ENCODE measurements at places on chromosomes 2 and 18.
A peak's percentile ranks its signal among the peaks of the same experiment; 100 is the strongest.

DNA sequence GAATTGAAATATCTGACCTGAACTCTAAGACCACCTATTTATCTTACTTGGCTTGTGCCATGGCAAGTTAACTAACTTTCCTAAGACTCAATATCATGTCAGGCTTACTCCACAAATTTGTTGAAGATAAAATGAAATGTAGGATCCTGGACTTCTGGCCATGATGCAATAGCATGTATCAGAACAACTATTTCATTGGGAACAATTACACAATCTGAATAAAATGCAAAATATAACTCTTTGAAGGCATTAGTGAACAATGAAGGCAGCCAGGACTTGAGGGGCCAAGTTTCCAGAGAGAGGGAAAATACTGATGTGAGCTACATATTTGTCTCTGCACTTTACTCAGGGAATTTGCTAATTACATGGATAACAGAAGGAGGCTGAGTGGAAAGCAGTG, 476.5 kb upstream of the ACVR2A start:
- no peak for DNase-seq

DNA sequence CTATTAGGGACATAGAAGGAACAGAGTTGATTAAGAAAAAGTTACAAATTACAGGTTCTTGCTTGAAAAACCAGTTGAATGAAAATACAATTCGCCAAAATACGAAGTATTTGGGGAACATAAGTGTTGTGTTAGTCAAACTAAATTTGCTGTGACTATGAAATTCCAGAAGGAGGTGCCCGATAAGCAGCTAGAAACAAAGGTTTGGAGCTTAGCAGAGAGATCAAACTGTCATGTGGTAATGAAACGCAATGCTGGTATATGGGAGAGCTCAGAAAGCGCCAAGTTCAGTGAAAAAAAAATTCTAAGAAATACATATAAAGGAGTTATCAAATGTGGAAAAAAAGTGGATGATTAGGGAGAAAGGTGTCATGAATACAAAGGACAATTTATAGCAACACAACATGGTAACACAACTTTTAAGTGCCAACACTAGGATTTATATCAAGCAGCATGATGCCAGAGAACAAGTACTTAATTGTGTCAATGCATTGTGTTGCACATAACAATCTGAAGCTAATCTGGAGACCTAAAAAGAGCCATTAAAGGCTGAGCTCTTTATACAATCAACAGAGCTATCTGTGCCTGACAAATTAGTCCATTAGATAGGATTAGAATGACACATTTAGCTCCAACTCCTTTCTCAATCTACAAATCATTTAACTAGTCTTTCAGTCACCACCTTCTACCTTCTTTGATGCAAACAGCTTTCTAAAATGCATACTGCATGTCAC, 31.2 kb downstream of the SMAD2 start:
- no peak for DNase-seq

DNA sequence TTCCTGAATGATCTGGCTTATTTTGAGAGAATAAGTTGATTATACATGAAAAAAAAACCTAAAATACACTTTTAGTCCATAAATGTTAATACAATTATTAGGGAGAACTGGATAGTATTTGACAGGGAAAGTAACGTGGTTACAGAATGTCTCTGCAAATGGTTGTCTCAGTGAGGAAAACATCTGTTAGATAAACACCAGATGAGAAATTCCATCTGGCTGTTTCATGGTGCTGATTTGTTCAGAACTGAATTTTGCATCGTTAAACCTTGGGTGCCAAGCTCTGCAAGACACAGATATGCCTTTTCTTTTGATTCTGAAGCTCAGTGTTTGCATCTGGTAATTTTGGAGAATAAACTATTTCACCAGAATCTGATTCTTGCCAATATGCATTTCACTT, 90.4 kb downstream of the SCN3A start:
- DNase-seq = no peak

DNA sequence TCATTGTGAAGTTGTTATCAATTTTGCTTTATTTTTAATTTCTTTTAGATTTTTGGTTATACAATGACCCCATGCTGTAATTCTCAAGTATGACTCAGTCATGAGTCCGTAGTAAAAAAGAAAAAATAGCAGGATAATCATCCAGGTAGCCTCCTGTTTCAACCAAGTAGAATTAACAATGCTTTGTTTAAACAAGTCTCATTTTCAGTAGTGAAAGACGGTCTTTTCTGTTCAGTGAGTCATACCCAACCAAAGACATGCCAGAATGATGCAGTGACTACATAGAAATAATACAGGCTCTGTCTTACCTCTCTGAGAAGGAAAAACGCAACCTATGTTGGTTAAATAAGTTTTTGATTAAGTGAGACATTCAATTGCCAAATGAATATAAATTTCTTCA, 67.8 kb upstream of the DSC1 start:
- no peak for DNase-seq

DNA sequence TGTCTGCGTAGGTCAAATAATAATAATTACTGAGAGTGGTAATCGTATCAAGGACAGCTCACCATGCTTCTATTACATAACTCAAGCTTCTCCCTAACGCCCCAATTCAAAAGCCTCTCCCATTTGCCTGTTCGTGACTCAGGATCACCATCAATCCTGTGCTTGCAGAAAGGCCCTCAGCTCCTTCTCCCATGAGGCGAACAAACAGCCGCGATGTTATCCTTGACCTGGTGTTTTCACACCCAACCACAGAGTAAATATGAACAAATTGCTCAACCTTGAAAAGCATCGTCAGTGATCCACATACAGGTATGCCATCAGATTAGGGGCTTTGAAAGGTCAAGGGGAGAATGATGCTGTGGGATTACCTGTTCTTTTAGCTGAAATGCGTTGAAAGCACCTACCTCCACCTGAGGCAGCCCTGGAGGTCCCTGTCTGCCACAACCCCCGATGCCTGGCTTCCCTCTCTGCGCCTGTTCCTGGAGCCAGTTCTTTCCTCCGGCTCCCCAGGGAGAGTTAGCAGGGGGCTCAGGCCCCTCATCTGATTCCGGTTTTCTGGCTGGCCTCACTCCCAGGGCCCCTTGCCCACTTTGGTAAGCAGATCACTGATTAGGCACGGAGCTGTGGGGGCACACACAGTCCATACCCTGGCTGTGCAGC, 39.1 kb upstream of the ODC1 start:
- DNase-seq = no peak

- no peak for DNase-seq
Observed at GRCh38 chr18:56202678-56203077, 435.7 kb downstream of the TXNL1 start.

DNA sequence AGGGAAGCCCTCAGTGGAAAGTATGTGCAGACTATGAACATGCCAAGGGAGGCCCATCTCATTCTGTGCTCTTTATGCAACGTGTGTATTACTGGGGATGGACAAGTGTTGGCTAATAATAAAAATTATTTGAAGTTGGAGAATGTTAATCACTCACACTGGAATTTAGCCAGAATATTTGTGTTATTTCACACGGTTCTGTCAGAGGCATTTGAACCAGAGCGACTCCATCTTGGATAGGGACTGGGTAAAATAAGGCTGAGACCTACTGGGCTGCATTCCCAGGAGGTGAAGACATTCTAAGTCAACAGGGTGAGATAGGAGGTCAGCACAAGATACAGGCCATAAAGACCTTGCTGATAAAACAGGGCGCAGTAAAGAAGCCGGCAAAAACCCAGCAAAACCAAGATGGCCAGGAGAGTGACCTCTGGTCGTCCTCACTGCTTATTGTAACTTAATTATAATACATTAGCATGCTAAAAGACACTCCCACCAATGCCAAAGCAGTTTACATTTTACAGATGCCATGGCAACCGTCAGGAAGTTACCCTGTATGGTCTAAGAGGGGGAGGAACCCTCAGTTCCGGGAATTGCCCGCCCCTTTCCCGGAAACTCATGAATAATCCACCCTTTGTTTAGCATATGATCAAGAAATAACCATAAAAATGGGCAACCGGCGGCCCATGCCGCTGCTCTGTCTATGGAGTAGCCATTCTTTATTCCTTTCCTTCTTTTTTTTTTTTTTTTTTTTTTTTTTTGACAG, 2.6 kb upstream of the FZD5 start:
- DNase-seq = no peak

GRCh38 chr18:56455141-56455540, 183.3 kb downstream of the TXNL1 start:
- no peak for DNase-seq

DNA sequence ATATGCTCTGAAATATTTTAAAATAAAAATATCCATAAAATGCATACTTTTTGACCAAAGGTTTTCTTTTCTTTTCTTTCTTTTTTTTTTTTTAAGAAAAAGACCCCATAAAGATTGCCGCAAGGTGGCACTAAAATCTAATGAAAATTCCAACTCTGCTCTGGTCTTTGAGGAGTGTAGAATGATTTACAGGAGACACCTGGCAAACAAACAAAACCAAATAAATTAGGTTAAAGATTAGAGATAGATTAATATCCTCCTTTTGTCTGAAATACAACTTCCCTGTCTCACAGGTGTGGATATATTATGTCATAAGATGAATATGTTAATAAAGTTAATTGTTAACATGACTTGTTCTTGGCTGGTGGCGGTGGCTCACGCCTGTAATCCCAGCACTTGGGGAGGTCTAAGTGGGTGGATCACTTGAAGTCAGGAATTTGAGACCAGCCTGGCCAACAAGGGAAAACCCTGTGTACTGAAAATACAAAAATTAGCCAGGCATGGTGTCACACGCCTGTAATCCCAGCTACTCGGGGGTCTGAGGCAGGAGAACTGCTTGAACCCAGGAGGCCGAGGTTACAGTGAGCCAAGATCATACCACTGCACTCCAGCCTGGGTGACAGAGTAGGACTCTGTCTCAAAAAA, 3.5 kb upstream of the RHOB start:
- peak; percentile 37 for DNase-seq

- DNase-seq = no peak
Observed at GRCh38 chr18:43129946-43130524, 14.6 kb upstream of the RIT2 start.

DNA sequence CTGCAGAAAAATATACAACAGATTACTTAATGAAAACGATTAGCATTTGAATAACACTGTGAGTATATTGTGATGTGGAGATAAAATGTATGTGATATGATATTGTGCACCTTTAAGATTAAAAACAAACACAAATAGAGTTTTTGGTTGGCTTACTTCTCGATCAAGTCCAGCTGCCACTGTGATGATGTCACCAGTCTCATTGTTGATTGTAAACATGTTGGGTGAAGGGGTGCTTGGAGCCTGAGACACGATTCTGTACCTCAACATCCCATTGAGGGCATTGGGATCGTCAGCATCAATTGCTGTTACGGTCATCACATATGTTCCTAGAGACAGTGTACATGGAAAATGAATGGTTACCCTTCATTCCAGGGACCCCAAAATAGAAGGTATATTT, 174.1 kb downstream of the CDH2 start:
- DNase-seq = no peak

DNA sequence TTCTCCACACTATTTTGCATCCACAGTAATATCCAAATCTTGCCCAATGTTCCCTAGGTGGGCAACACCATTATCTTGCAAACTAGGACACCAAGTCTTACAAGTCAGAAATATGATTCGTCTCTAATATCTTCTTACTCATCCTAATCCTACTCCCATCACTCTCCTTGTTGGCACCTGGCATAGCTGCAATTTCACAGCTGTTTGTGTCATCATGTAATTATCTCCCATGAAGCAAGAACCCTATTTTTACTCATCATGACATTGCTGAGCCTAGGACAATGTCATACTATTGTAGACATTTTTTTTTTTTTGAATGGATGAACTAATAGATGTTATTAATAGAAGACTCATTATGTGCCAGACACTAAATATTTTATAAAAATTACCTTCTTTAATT, 91.3 kb upstream of the CCDC141 start:
- no peak for DNase-seq

- peak; percentile 21 for DNase-seq
Observed at GRCh38 chr2:234864506-234864905, 87.3 kb upstream of the SH3BP4 start.

- DNase-seq = no peak
Observed at GRCh38 chr2:227834916-227835650, 21.4 kb downstream of the CCL20 start.

GRCh38 chr2:88250404-88250803, 80.3 kb downstream of the THNSL2 start:
- DNase-seq = no peak

- DNase-seq = no peak
Observed at GRCh38 chr2:235500761-235501672, 7.2 kb downstream of the AGAP1 start.

DNA sequence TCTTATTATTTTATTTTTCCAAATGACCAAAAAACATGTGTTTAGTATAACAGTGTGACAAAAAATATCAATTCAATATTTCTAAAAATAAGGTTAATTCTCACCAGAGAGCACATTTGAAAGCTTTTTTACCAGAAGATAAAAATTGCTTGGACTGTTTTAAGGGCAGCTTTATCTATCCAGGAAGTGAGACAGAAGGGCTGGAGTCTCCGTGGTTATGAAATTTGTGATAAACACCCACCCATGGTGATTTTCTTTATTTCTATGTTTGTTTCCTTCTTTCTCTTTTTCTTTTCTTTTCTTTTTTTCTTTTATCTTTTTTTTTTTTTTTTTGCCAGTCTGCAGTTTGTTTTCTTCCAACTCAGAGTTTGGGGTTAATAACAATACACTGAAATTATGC, 298.5 kb downstream of the PIEZO2 start:
- no peak for DNase-seq

GRCh38 chr2:191578031-191578430, 99.9 kb upstream of the NABP1 start:
- DNase-seq = no peak

DNA sequence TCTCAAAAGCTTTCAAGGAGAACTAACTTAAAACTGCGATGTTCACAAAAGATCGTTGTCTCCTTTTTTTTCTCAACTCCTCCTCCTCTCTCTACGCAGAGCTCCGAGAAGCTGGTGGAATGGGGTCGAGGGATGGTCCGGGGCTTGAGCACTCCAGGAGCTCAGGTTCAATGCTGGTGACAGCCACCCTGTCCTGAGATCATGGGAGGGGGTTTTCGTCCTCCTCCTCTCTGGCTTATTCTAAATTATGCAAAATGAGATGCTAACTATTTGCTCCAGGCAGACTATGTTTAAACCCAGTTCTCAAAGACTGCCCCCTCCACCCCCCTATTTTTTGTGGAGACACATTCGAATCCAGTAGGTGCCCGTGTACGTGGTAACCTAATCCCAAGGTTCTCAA, 11.8 kb downstream of the TSHZ1 start:
- DNase-seq = no peak

GRCh38 chr2:52238782-52239181, 1206.8 kb upstream of the NRXN1 start:
- no peak for DNase-seq

- DNase-seq = no peak
Observed at GRCh38 chr2:229163893-229164292, 107.2 kb downstream of the PID1 start.

GRCh38 chr18:36374262-36374661, 76.7 kb downstream of the FHOD3 start:
- DNase-seq = no peak

Data from head of caudate nucleus (tissue), 42 donors.